Thymus (tissue), 14 donors: ENCODE measurements at places on chromosomes 3 and 15. TPM values are rescaled to one million over a fixed set of nuclear protein-coding genes. Genes with fewer than 3 reads are reported as not detected.

The POLQ gene
- 0.71 TPM for polyA plus RNA-seq

- no peak for DNase-seq
These were observed 1.7 kb downstream of the SYNM start for GRCh38 chr15:99106417-99107220.

DNA sequence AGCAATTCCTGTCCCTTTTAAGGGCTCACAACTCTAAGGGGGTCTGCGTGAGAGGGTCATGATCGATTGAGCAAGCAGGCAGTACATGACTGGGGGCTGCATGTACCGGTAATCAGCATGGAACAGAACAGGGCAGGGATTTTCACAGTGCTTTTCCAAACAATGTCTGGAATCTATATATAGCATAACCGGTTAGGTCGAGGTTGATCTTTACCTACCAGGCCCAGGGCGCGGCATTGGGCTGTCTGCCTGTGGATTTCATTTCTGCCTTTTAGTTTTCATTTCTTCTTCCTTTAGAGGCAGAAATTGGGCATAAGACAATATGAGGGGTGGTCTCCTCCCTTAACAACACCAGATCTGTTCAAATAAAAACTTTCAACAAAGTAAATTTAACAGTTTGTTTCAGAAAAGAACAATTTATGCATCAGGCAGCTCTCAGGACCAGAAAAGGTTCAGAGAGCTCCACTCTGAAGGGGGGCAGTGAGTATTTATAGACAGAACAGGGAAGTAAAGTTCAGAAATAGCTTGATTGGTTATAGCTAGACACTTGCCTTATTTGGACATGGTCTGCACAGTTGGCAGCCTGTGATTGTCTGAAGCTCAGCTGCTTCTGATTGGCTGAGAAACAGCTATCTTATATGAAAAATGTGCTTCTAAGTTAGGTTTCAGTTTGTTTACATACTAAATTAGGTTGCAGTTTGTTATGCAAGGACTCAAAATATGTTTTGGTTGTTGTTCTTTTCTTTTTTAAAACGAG lies 17.2 kb upstream of the B4GALT4 start:
- no peak for DNase-seq

DNA sequence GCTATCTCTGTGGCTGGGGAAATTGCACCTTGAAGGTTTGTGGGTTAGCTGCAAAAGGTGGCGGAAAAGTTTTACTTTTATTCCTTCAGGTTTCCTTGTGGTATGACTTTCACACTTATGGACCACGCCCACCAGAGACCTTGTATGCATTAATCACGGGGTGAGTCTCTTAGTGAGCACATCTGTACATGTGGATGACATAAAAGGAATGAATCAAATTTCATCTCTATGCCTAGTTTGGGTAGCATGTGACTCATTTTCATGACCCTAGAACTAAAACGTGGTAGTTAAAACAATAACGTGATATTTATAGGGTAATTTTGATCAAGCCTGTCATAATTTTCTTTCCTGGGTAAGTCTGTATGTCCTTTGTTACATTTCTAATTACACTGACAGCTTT lies 141.7 kb downstream of the PDCD6IP start:
- no peak for DNase-seq

DNA sequence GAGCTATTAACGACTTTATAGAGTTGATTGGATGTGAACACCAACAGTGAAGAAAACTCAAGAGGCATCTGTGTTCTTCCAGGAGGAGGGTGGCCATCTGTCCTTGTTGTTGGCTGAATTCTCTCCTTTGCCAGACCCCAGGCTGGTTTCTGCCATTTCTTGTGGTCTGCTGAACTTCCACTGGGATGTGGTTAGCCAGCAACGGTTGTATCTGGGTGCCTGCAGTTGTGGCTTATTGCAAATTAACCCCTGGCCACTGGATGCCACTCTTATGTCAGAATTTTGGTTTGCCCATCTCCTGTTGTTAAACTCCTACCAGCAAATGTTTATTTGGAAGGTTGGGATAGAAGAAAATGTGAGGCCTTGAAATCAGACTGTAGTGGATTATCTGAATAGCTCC lies 163.6 kb upstream of the TBC1D5 start:
- DNase-seq = no peak

- no peak for DNase-seq
These were observed 784.6 kb downstream of the NR2F2 start for GRCh38 chr15:97114900-97115760.

DNA sequence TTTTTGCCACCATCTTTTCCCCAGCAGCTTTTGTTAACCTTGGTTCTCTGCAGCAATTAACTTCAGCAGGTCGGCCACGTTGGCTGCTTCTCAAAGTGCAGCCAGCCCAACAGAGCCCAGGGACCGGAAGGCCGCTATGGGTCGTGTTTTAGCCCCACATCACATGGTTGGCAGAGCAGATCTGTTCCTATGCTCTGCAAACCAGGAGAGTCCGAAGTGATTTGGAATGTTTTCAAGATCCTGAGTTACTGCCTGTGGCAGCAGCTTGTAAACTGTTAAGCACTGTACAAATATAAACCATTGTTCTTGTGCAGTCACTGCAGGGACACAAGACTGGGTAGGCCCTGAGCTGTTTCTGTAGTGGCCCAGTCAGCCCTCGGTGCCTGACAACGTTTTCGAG lies 69.6 kb upstream of the MYZAP start:
- DNase-seq = no peak
